ENCODE measurements at places on chromosomes 5 and 9.
A peak's percentile ranks its signal among the peaks of the same experiment; 100 is the strongest.

GRCh38 chr9:71121275-71122021 is at the start of gene TRPM3:
Gene TRPM3 (minus strand): TSS chr9:71121621. CDS start chr9:71121354, 267 bp downstream.
- peak; percentile 12 for DNase-seq

DNA sequence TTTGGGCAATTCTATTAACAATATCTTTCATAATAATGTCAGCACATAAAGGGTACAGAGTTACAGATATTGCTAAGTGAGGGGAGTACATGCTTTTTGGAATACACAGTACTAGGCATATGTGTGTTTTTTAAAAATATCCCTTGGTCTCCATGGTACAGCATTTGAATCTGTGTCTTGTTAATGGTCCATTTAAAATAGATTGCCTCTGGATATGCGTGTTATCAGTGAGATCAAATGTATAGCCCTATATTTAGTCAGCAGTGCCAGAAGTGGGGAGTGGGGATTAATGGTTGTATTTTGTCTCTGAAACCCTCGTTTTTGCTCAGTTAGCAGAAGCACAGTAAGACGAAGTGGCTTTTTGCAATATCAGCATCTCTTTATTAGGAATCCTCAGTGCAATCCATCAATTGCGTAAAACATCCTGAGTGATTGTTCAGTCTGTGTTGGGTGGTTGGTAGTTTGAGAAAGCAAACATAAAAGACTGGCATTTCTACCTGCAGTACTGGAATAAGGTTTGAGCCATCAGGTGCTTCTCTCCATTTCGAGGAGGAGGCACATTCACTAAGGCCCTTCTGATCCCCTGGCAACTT is 19.0 kb downstream of the SKP2 start:
- DNase-seq: no peak

DNA sequence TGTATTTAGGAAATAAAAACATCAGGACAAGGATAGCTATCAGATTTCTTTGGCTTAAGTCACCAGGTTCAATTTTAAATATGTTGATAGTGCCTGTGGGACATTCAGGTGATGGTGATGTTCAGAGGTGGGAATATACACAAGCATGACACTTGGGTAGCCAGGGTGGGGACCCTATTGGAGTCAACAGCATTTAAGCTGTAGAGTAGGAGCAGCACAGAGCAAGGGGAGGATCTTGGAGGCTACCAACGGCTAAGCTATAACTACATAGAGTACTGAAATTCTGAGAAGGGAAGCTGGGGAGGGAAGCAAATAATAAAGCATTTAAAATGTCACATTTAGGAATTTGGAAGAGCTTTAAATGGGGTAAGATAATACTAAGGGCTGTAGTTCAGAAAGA is 177.7 kb downstream of the CPLANE1 start:
- no peak for DNase-seq

- no peak for DNase-seq
These were observed 112.2 kb downstream of the PIP5K1B start for GRCh38 chr9:68817079-68817875.

- DNase-seq: no peak
These were observed 217.5 kb upstream of the RIOK2 start for GRCh38 chr5:97400537-97400936.

GRCh38 chr5:106974272-106974671 is 696.5 kb downstream of the EFNA5 start:
- no peak for DNase-seq

- no peak for DNase-seq
These were observed 38.1 kb upstream of the ZCCHC7 start for GRCh38 chr9:37082214-37082765.

DNA sequence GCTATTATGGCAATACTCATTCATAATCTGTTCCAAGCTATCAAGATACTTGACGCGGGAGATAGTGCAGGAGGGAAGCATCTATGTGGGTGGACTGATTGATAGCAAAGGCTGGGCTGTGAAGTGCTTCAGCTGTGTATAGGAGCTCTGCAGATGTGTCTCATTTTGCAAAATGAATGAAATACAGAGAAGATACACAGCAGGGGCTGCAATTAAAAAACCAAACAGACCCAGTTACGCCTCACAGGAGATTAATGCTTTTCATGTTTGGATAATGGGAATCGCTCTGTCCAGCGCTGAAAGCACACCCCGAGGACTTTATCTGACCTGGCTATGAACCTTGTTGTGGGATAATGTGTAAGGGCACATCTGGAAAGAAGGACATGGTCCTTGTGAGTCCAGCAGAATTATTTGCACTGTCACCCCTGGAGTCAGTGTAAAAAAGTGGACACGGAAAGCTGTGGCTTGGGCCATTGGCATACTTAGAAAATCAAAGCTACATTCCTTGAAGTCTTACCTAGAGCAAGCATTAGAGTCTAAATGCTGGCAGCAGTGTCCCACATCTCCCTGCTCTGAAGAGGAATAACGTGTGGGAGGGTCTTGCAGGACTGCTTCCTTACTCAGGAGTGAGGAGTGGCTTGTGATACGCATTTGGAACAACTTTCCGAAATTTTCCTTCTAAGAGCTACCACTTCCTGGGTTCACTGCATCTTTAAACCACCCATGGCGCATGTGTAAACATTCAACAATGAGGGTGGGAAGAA is 2.6 kb downstream of the SH3RF2 start:
- DNase-seq: no peak

DNA sequence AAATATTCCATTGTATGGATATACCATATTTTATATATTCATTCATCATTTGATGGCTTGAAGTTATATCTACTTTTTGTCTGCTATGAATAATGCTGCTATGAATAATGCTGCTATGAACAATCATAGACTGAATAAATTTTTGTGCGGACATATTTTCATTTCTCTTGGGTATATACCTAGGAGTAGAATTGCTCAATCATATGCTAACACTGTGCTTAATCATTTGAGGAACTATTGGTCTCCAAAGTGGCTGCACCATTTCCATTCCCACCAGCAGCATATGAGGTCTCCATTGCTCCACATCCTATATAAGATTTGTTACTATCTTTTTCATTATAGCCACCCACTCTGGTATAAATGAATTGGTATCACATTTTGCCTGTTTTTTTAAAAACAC is 18.3 kb upstream of the TEK start:
- no peak for DNase-seq

GRCh38 chr9:127707766-127708165 is 978 bp downstream of the CFAP157 start:
- no peak for DNase-seq

DNA sequence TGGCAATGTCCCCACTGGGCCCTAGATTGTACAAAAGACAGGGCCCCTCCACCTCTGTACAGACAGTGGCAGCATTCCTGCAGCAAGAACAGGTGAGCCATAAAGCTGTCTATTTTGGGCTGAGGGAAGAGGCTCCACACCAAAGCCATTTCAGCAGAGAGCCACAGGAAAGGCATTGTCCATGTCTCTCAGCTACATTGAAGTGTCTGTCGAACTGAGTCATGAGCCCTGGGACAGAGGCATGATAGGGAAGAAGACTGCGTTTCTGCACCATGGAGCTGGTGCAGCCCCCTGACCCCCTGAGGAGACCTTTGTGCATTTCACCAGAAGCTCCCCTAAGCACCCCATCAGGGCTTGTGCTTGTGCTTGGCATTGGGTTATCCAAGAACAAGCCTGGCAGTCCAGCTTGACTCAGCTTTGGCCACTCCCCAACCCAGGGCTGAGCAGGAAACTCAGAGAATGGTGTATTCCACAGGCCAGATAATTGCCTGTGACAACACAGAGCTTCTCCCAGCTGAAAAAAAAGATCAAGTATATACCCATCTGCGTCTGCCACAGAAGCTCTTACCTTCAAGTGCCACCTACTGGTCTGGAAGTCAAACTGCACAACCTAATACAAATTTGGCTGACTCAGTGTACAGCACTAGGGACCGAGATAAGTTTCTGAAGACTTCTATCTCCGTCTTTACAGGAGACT is 5.9 kb upstream of the FRMD3 start:
- no peak for DNase-seq

- no peak for DNase-seq
These were observed 57.5 kb upstream of the HTR1A start for GRCh38 chr5:64019746-64020145.

DNA sequence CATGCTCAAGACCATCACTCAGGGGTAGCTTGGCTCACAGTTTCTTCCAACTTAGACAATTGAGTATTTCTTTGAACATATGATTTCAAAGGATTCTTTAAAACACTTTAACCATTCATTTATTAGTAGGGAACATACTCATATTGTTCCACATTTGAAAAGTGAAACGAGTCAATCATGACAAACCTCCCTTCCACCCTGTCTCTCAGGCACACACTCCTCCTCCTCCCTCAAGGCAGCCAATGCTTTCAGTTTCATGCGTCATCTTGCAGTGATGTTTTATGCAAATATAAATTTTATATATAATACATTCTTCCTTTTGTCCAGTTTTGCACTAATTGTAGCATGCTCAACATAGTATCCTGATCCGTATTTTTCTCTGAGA is 126.0 kb upstream of the BOD1 start:
- DNase-seq: no peak
